ENCODE measurements at places on chromosomes 4 and X.

DNA sequence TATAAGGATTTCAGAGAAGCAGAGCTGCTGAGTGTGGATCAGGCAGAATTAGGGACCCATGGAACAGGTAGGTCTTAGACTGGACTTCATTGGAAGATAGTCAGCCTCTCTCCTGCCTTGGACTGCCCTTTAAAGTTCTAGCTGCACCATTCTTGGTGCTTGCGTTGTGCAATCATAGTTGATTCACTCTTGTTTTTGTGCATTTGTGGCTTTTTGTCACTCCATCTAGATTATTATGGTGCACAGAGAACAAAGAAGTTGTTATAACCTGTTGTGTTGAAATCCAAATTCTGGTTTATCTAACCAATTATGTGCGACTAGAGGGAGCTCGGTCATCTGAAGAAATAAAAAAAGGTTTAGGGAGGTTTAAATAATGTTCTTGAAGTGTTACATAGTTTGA lies 59.3 kb downstream of the JADE1 start:
- peak; percentile 81 for DNase-seq

DNA sequence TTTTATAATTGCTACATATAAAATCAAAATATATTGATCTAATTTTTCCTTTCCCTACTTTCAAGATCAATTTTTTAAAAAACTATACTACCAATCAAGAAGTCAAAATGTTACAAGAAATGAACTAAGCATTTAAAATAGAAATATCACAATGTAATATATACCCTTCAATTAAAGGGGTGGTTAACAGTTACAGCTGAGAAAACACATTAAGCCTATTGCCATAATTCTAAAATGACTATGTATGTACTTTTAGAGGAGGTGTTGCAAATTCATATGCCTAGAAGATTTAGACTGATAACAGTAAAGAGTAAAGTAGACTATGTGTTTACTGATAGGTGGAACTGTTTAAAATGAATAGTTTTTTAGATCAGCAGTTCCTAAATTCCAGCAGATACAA lies 3.7 kb downstream of the NUP54 start:
- no peak for DNase-seq

- DNase-seq = peak; percentile 38
Measured at GRCh38 chr4:85658766-85659439, 184.0 kb downstream of the ARHGAP24 start.

- no peak for DNase-seq
Measured at GRCh38 chr4:56657128-56657527, 24.0 kb downstream of the HOPX start.

- no peak for DNase-seq
Measured at GRCh38 chrX:86504297-86504696, 356.0 kb downstream of the DACH2 start.

DNA sequence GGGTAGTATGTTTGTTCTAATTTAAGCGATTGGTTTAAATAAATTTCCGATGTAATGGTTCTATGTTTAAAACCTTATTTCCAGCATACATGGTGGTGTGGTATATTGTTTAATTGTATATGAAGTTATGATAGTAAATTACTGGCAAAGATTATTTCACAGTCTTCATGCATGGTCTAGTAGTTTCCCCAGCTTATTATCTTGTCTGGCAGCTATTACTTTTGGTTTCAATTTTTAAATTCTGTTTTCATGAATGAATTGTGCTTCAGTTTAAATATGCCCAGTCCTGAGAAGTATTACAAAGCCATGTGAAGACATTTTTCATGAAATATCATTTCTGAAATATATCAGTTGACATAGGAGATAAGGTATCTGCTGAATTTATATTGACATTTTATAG lies 6.3 kb downstream of the ALG13 start:
- DNase-seq = no peak

GRCh38 chr4:183445097-183445428 lies 627 bp downstream of the CDKN2AIP start:
- DNase-seq = peak; percentile 18

DNA sequence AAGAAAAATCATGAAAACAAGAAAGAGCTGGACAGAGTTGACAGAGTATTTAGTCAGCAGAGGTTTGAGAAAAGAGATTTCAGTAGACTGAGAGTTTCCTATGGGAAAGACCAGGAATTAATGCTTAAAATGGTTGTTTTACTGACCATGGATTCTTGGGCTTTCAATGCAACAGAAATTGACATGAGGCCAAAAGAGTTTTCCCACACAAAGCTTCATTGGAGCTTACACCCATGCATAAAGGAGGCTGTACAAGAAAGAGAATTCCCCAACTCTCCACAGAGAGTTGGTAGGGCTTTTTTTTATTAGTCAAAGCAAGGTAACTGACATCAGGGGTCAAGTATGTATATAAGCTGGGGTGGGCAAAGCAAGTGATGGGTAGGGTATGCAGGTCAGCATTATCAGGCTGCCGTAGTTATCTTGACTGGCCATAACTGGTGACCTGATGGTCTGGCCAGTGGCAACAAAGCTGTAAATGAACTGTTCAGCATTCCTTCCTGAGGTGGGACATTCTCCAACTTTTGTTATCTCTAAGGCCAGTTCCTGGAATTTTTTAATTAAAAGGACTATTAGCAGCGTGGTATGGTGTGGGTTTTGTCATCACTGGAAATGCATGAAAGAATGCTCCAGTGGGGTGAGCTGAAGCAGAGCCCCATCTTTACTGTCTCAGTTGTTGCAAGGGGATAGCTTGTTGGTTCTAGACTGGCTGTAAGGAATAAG lies 117.0 kb downstream of the ADAM29 start:
- no peak for DNase-seq

- no peak for DNase-seq
Measured at GRCh38 chr4:142858446-142858845, 12.3 kb upstream of the INPP4B start.

- no peak for DNase-seq
Measured at GRCh38 chr4:10832806-10833628, 148.4 kb upstream of the CLNK start.

- DNase-seq = peak; percentile 55
Measured at GRCh38 chr4:74675673-74676279, 118.5 kb downstream of the BTC start.

GRCh38 chr4:184432127-184432922 lies 42.0 kb downstream of the IRF2 start:
- no peak for DNase-seq

DNA sequence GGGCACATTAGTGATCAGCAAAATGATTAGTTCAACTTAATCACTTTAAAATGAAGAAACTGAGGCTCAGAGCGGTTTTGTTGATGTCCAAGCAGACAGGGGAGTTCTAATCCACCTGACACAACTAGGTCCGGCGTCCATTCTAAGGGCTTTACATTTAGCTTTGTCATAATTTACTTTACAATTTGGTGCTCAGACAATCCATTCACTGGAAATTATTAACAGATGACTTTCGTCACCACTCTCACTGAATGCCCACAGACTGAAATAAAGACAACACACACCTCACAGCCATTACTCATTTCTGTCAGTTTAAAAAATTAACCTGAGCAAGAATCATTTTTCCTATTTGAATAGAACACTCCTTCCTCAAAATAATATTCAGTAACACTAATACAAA lies 10.8 kb downstream of the NR3C2 start:
- no peak for DNase-seq

DNA sequence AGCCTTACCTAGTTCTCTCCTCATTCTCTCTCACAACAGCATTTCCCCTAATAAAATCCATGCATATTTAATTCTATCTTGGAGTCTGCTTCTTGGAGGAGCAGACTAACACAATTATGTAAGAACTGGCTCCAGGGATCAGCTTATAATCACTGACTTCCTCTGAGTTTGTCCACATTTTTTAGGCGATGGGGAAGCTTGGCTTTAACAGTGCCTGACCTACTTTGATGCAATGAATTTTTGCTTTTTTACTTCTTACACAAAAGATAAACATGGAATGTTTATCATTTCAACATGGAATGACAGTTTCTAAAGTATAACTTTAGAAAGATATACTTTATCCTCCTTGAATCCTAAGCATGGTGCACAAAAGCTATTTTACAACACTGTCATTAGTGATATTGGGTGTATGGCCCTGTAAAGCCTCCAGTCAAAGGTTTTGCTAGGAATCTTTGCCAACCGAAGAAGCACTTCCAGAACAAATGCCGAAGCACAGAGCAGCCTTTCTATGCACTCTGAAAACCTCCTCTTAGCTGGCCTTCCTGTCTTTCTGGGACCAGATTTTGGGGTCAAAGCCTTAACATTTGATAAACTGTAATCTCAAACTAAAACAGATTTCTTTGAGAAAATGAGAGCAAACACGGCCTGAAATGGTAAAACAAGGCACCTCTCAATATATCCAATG lies 736 bp downstream of the BDH2 start:
- peak; percentile 44 for DNase-seq

GRCh38 chr4:40524366-40525041 lies 105.2 kb downstream of the RBM47 start:
- DNase-seq = peak; percentile 67

DNA sequence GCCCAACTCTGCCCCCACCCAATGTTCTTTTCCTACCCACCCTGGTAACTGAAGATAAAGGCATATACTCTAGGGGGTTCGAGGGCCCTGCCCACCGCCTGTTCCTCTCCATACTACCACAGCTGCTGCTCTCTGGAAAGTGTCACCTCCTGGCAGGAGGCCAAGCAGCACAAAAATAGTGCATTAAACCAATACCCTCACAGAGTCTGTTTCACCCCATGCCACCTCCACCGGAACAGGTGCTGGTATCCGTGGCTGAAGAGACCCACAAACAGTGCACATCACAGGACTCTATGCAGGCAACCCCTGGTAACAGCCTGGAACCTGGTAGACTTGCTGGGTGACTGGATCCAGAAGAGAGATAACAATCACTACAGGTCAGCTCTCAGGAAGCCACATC lies 85.1 kb upstream of the CTSO start:
- no peak for DNase-seq

- DNase-seq = no peak
Measured at GRCh38 chrX:136304493-136304892, 3.7 kb downstream of the ADGRG4 start.

DNA sequence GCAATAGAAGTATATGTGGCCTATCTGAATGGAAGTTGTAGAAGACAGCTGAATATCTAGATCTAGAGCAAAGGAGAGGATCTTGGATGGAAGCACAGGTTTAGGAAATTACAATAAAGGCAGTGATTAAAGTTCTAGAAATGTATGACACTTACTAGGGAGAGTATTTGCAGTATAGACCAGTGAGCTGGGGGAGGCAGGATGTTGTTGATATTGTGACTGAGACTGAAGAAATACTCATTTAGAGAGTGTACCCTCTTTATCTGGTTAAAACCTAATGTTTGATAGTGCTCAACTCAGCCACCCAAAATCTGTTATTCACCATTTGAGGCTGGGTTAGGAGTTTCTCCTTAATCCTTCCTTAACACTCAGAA lies 439.5 kb downstream of the GRXCR1 start:
- no peak for DNase-seq

GRCh38 chr4:60723796-60724195 lies 476.3 kb upstream of the ADGRL3 start:
- no peak for DNase-seq

Data from cardiac muscle cell (in vitro differentiated cells and primary cell).